ENCODE measurements at places on chromosomes 7 and 10. TPM values are rescaled to one million over a fixed set of nuclear protein-coding genes. Genes with fewer than 3 reads are reported as not detected.

SNCG gene
- total RNA-seq: not detected

ADO gene
- 21.7 TPM for total RNA-seq

PRKG1 gene
- not detected for total RNA-seq

RBP3 gene
- not detected for total RNA-seq

CTAGE4 gene
- total RNA-seq: not detected

DNA sequence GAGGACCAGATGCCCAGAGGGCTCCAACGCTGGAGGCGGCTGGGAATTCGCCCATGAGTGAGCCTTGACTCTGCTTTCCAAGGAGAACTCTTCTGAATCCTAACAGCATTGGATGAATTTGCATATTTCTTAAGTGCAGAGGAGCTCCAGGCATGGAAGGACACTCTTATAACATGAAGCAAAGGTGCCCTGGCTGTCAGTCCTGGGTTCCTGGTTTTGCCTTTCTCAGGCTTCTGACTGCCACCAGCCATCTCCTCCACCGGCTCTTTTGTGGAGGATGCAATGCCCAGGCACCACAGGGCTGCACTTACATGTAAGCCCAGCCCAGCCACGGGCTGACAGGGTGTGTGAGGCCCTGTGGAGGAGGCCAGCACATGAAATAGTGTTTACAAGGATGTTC is 8.2 kb downstream of the CLRN3 start:
- H3K27ac ChIP-seq: no peak overlapping the region
- H3K27me3 ChIP-seq: peaks cover 4% of the 10 kb centered on the region
- H3K36me3 ChIP-seq: no peaks in the 10 kb centered on the region
- no peak for DNase-seq

GRCh38 chr7:135716677-135717238 is 11.2 kb downstream of the SLC13A4 start:
- DNase-seq: no peak
- no peak overlapping the region for H3K27ac ChIP-seq
- H3K27me3 ChIP-seq: peaks cover 14% of the 10 kb centered on the region
- no peaks in the 10 kb centered on the region for H3K4me1 ChIP-seq
- H3K36me3 ChIP-seq: no peaks in the 10 kb centered on the region

DNA sequence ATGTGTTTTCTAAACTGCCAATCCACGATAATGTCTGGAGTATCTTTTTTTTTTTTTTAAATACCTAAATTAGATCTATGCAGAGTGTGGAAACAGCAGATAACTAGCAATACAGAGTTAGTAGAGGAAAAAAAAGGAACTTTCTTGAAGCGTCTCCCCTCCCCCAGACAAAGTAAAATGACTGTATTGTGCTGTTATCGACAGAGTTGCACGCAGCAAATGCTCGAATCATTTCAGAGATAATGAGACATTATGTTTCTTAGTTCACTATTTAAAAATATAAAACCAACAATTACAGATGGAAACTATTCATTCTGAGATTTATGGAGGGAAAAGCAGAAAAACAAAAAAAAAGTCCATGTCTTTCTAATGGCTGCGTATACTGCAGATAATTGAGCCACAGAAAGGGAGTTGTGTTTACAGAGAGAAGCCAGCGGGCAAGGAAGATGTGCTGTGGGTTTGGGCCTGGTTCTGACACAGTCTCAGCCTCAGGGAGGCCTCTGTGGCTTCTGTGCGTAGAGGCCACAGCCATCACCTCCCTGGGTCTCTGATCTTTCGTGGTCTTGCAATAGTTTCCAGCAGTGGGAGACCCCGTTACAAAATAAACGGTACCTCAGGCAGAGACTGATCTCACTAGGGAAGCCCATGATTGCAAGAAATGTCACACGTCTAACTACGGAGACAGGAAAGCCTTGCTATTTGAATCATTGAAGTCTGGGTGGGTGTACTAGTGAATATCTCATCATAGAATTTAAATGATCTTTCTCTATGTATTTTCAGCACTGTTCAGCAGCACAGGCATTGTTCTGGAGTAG is 19.1 kb upstream of the KLF6 start:
- no peaks in the 10 kb centered on the region for H3K27me3 ChIP-seq
- DNase-seq: no peak
- peaks cover 55% of the 10 kb centered on the region for H3K4me1 ChIP-seq
- H3K27ac ChIP-seq: peak overlapping the region; percentile 92

DNA sequence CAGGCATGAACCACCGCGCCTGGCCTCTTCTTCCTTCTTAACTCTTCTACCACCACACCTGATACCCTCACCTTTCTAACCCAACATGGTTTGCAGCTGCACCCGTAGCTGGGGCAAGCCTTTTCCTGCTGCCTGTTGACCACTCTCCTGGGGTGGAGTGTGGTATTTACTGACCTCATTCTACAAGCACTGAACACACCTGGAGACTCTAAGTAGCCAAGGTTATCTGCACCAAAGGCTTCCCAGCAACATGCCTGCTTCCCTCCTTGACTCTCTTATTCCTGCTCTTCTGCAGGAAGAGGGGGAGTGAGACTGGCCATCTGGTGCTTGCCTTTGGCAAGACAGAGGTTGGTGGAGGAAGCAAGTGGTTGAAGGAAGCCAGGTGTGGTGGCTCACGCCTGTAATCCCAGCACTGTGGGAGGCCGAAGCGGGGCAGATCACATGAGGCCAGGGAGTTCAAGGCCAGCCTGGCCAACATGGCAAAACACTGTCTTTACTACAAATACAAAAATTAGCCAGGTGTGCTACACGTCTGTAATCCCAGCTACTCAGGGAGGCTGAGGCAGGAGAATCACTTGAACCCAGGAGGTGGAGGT is 10.1 kb downstream of the ACTR1A start:
- H3K27ac ChIP-seq: no peak overlapping the region
- peaks cover 56% of the 10 kb centered on the region for H3K36me3 ChIP-seq
- H3K27me3 ChIP-seq: no peaks in the 10 kb centered on the region
- peaks cover 14% of the 10 kb centered on the region for H3K4me1 ChIP-seq
- H3K4me3 ChIP-seq: no peak overlapping the region
- no peak for DNase-seq

DNA sequence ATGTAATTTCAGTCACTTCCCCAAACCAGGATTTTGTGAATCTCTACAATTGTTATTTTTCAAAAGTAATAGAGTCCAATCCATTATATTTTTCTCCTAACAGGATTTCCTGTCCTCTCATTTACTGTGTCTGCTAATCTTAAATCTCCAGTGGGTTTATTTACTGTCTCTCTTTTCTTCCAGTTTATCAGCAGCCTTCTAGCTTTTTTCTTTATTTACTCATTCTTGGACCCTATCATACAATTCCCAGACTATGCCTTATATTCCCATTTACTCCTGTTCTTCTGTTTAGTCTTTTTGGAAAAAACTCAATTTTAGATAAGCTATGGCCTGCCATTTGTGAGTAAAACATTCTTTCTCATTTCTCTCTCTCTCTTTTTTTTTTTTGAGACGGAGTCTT is 94.7 kb downstream of the STK31 start:
- no peaks in the 10 kb centered on the region for H3K36me3 ChIP-seq
- peaks cover 10% of the 10 kb centered on the region for H3K27me3 ChIP-seq
- H3K4me3 ChIP-seq: no peak overlapping the region
- DNase-seq: no peak

GRCh38 chr10:46296641-46297141 is 9.9 kb downstream of the ANTXRL start:
- H3K4me3 ChIP-seq: no peak overlapping the region
- H3K4me1 ChIP-seq: peaks cover 23% of the 10 kb centered on the region
- no peak overlapping the region for H3K27ac ChIP-seq
- DNase-seq: no peak
- peaks cover 14% of the 10 kb centered on the region for H3K27me3 ChIP-seq

DNA sequence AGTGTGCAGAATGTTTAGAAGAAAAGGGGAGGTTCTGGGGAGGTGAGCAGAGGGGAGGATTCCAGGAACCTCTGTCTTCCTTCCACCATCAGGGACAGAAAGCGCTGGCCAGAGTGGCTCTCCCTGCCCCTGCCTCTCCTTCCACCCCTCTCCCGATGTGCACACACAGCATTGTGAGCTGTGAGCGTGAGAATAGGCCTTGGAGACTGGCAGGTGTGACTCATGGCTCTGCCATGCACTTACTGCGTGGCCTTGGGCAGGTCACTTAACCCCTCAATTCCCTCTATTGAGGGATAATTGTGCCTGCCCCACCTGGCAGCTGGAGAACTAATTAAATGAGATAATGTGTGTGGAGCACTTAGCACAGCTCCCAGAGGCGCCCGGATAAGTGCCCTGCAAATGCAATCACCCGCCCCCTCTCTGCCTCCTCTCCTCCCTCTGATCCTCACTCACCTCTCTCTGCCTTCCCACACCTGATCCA is 115.4 kb downstream of the ZMIZ1 start:
- no peaks in the 10 kb centered on the region for H3K36me3 ChIP-seq
- no peaks in the 10 kb centered on the region for H3K4me1 ChIP-seq
- peaks cover 16% of the 10 kb centered on the region for H3K27me3 ChIP-seq
- H3K27ac ChIP-seq: no peak overlapping the region
- no peak overlapping the region for H3K4me3 ChIP-seq

DNA sequence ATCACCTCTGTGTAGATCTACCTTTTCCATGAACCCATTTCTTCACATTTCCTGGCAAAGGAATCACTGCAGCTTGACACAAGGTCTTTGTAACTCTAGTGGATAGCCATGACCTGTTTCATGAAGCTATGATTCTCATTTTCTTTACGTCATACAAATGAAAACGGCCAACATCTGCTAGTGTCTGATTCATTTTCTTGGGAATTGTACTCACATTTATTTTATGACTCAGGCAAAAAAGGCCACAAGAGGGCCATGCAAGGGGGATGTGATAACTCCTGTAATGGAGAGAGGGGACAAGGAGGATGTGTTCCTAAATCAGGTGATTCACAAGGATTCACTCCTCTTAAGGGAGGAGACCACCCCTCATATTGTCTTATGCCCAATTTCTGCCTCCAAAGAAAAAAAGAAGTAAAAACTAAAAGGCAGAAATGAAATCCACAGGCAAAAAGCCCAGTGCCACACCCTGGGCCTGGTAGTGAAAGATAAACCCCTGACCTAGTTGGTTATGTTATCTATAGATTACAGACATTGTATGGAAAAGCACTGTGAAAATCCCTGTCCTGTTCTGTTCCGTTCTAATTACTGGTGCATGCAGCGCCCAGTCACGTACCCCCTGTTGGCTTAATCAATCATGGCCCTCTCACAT is 249.9 kb downstream of the IPMK start:
- no peak overlapping the region for H3K27ac ChIP-seq
- no peak overlapping the region for H3K4me3 ChIP-seq
- H3K4me1 ChIP-seq: no peaks in the 10 kb centered on the region
- no peaks in the 10 kb centered on the region for H3K27me3 ChIP-seq
- DNase-seq: no peak

- no peak for DNase-seq
- no peaks in the 10 kb centered on the region for H3K36me3 ChIP-seq
- no peaks in the 10 kb centered on the region for H3K4me1 ChIP-seq
These were observed 35.0 kb upstream of the ADCYAP1R1 start for GRCh38 chr7:31017032-31017675.
